NCI-H446 treated with DMSO at 0.1 percent for 48 hours (cell line): ENCODE measurements at places on chromosomes 6 and 20.
A peak's percentile ranks its signal among the peaks of the same experiment; 100 is the strongest.

DNA sequence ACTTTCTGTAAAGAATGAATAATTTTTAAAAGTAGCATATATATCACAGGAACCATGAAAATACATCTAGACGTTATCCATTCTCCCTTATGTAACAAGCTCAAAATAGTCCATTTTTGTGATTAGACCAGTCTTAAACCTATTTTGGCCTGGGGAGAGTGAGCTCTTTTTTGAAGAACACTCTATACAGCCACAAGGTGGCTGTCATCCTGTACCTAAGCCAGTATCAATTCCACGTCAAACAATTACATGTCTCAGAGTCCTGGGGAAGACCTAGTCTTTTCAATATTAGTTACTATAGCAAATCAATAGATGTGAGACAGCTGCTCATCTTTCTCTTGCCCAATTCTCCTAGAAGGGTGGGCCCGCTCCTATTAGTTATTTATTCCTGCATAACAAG lies 28.4 kb downstream of the FBXO5 start:
- DNase-seq = no peak

DNA sequence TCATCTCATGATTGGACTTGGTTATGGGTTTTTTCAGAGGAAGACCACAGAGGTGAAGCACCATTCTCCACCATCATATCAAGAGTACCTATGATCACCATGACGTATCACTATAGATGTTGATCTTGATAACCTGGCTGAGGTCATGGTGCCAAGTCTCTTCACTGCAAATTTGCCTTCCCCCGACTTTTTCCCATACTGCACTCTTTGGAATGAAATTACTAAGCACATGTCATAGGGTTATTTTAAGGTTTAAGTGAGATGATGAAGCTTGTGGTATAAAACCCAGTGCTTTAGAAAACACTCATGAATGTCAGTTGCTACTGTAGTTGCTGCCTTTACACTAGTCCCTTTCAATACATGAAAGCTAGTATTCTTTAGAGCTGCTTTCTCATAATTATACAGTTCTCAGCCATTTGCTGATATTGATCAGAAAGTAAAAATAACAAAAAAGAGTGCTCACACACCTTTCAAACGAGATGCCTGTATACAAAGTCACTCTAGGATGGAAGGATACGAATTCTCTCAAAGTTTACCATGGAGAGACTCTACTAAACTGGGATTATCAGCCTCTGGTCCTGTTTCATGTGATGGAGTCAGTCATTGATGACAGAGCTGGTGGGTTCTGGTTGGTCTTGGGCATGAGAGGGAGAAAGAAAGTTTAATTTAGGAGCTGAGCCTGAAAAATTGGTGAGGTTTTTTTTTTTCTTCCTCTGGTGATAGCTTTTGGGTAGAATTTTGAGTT lies 228.1 kb downstream of the PRL start:
- no peak for DNase-seq

DNA sequence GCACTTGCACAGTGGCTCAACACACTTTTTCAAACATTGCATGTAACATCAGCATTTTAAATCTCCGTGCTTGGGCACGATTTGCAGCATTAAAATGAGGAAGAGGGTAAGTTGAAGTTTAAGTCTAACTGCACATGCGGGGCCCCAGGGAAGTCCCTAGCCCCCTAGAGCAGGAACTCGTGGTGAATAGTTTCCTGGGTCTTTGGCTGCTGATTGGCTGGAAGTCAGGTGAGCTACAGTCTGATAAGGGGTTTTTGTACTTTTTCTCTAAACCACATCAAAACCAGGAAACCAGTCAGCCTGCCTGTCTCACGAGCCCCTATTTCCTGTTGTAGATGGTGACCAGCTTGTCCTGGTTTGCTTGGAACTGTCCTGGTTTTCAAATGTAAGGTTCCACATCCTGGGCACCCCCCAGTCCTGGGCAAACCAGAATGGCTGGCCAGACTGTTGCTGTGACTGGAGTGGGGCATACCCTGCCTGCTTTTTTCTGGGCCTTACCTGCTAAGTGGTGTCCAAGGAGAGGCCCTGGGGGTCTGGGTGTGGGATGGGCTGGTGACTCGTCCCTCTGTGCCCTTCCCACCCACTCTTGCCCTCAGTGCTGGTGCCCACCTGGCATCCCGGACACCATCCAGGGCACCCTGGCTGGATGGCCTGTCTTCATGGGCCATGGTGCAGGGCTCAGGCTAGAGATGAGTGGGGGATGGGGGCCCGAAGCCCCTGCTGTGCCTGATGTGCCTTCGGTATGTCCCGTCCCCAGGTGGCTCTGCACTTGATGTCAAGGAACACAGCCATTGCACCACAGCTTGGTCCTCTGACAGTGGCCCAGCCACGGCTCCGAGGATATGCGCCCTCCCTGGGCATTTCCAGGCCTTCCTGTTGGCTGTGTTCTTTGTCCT lies 31.8 kb downstream of the SUN5 start:
- no peak for DNase-seq

DNA sequence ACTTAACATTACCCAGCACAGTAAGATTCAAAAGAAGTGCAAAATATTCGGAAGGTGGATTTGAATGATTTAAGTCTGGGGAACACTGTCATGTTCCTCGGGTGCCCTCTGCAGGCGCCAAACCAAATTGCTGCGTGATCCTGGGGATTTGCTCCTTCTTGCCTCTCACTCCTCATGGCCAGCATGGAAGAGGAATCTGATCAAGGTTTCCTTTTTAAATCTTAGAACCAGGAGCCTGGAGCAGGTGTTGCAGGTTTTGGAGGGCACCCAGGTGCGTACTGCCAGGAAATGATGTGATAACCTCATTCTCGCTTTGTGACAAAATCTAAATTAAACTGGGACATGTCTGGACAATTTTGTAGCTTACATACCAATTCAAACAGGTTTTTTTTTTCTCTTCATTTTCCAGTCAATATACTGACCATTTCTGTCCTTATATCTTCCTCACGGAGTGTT lies 8.1 kb upstream of the PFDN4 start:
- DNase-seq = peak; percentile 29

DNA sequence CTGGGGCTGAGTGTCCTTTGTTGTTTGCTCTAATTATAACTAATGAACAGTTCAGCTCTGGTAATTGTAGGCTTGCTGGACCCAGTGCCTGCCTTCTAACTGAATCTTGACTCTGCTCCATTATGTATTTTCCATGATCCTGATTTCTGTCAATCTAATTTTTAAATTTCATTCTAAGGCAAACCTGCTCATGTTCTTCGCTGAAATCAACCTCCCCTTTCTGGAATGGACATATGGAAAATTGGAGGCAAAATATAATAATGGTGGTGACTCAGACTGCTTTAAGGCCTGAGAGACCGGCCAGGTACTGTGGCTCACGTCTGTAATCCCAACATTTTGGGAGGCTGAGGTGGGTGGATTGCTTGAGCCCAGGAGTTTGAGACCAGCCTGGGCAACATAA lies 182.7 kb upstream of the AKAP12 start:
- DNase-seq = no peak

GRCh38 chr20:11978496-11978895 lies 60.8 kb downstream of the BTBD3 start:
- DNase-seq = no peak

- DNase-seq = no peak
Measured at GRCh38 chr6:12291071-12291838, 1.1 kb downstream of the EDN1 start.
